ENCODE measurements at places on chromosomes 5 and 9. TPM values are rescaled to one million over a fixed set of nuclear protein-coding genes. Genes with fewer than 3 reads are reported as not detected.

The GADD45G gene
- 37.5 TPM for total RNA-seq

The LHX2 gene
- 0.17 TPM for total RNA-seq

The INSL4 gene
- total RNA-seq: not detected

The FOXD4L4 gene
- total RNA-seq: 0.22 TPM

The UBE2QL1 gene
- total RNA-seq: 13.5 TPM

The MARCHF11 gene
- 1.3 TPM for total RNA-seq

The SGCD gene
- 73.1 TPM for total RNA-seq

The MEIKIN gene
- 0.20 TPM for total RNA-seq
